ENCODE measurements at places on chromosomes 5 and 9.

DNA sequence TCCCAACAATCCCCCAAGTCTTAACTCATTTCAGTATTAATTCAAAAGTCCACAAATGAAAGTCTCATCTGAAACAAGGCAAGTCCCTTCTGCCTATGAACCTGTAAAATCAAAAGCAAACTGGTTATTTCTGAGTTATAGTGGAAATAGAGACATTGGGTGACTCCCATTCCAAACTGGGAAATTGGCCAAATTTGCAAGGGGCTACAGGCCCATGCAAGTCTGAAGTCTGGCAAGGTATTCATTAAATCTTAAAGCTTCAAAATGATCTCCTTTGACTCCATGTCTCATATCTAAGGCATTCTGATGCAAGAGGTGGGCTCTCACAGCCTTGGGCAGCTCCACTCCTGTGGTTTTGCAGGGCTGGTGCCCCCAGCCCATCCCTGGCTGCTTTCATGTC lies 167.9 kb downstream of the HTR1A start:
- no peak for DNase-seq

GRCh38 chr9:116191576-116192415 lies 38.2 kb downstream of the PAPPA start:
- DNase-seq: no peak

DNA sequence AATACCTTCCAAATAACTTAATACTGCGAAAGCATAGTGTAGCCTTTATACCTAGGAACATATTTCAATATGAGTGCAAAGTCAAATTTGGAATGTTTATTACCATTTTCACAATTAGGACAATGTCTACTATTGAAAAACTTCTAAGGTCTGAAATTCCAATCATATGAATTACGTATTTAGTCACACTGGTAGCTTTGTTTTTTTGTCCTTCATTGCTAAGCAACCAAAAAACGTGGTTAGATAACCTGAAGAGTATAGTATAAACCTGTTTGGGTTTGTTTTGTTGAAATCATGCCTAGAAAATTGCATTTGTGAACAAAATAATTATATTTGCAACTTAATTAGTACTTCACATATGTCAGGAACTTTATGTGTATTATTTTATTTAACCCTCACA lies 134.2 kb downstream of the FBXO4 start:
- peak; percentile 22 for DNase-seq

- DNase-seq: peak; percentile 29
These were observed 307.3 kb upstream of the MPDZ start for GRCh38 chr9:13586587-13587374.

GRCh38 chr5:102986074-102986473 lies 133.9 kb downstream of the GIN1 start:
- DNase-seq: no peak

- no peak for DNase-seq
These were observed 68.4 kb downstream of the SLC25A46 start for GRCh38 chr5:110807169-110807568.

GRCh38 chr9:24451346-24451745 lies 94.4 kb downstream of the IZUMO3 start:
- DNase-seq: no peak

DNA sequence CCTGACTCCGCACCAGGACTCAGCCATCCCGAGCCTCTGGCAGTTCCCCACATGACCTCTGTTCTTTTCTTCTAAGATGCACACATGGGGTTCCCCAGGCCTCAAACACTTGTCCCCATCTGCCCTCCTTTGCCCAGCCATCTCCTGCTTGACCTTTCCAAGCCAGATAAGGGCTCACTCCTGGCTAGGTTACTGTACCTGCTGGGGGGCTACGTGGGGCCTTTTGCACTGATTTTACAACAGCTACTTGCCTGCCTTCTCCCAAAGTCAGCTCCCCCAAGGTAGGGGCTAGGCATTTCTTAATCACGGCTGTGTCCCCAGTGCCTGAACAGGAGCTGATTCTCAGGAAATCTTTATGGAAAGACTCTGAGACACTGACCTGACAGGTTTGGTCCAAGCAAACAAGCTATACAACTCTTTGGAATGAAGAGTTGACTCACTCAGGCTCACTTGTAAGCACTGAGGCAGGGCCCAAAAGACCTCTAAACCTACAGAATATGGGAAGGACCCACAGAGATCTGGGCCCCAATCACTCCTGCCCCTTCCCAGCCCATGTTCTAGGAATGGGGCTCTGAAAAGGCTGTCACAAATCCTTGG lies 2.5 kb downstream of the MACROH2A1 start:
- no peak for DNase-seq

DNA sequence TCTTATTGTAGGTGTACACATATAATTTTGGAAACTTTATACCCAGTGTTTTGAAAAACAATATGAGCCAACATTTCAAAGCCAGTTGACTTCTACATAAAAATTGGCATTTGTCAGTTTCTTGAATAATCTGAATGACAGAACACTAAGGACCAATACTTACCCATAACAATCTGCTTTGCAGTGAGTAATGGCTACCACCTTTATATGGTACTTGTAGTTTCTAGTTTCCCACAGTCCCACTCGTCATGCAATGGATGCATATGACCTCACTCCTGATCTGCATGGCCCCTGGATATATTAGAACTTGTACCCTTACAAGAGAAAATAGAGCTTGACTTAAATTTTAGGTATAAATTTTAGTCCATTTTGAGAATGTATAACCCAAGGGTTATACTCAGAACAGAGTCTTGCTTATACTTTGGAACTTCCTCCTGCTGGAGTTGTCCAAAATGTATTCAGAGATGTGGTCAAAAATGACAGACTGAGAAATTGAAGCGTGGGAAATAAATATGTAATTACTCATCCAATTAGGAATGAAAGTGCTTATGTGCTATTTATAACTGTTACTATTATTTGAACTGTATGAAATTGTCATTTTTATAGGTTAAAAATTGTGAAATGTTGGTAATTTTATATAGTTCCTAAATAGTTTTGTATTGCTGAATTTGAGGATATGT lies 19.5 kb downstream of the XRCC4 start:
- DNase-seq: no peak

DNA sequence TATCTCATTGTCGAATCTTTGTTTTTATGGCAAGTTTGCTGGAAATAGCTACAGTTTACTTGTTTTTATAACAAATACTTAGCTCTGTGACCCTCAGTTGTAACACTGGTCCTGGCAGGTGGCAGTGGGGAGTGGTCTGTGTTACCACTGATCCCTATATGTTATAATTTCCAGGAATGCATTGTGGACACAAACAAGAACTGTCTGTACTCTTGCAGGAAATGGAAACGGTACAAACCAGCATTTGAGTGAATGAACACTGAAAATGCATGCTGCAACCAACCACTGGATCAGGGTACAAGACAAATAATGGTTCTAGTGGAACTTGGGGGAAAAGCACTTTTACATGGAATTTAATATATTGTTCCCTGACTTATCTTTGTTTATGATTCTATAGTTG lies 66.5 kb upstream of the PJA2 start:
- no peak for DNase-seq

DNA sequence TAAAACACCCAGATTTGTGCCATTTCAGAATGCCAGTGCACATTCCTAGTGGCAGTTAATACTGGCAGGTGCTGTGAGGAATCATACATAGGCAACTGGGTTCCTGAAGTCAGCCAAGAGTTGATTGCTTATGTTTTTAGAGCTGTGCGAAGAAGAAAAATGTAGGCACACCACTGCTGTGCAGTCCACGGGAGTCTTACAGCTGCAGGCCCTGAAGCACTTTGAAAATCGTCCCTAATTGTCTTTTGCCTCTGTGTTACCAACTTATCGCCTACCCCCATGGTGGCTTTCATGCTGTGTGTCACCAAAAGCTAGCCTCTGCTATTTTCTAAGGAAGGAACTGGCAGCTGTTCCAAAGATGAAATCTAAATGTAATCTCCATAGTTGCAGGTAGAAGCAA lies 263.9 kb downstream of the ARRDC3 start:
- no peak for DNase-seq

- peak; percentile 74 for DNase-seq
These were observed 24.7 kb upstream of the TJP2 start for GRCh38 chr9:69149321-69149807.

- no peak for DNase-seq
These were observed 7.3 kb upstream of the SPATA24 start for GRCh38 chr5:139410993-139411828.

GRCh38 chr5:139215107-139215975 lies 17.2 kb upstream of the SIL1 start:
- DNase-seq: no peak

- DNase-seq: no peak
These were observed 5.0 kb upstream of the IFNA14 start for GRCh38 chr9:21244836-21245235.

DNA sequence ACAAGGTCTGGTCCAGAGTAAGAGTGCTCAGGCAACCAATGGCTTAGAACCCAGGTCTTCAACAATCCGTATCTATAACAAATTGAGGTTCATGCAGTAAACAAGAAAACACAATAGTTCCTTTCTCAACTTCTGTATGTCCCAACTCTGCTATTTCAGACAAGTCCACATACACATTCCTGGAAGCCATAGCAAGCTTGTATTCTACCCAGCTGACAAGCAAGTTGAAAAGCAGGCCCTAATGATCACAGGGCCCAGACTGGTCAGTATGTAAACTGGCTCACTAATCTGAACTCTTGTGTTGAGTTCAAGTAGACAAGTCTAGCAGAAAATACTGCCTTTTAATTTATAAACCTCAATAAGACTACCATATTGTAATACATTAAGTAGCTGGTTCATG lies 26.9 kb downstream of the FNIP1 start:
- DNase-seq: peak; percentile 8

GRCh38 chr5:24068524-24068923 lies 561.1 kb downstream of the PRDM9 start:
- DNase-seq: no peak

DNA sequence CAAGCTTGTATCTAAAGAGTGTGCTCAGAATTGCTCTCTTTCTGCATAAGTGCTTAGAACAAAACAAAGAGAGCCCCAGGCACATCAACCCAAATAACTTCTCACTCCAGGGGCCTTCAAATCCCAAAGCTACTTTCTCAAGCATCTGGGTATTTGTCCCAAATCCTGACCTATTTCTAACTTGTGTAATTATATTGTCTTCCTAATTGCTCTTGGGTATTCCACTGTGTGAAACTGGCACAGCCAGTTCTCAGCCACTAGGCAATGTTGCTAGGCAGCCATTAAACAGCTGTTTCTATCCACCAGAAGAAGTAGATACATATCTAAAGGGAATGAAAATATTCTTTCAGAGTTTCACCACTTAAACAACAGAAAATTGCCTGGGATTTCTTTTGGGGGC lies 198.8 kb downstream of the PRELID2 start:
- DNase-seq: peak; percentile 1

GRCh38 chr5:14948383-14948782 lies 76.8 kb upstream of the ANKH start:
- DNase-seq: peak; percentile 29

DNA sequence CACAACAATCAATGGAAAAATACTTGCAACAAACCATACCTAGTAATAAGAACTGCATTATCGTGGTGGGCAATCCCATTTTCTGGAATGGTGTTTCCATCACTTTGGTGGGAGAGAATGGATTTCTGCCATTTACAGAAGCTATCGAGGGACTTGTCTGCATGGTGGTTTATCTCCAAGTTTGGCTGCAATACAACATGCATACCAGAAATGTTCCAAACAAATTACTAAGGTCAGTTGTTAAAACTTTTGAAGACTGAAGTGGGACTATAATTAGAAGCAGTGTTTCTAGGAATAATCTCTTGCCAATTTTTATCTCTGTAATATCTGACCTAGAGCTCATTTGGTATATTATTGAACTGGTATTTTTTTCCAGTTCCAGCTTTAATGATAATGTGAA lies 30.3 kb downstream of the ADAMTS6 start:
- DNase-seq: no peak
